ENCODE measurements at places on chromosomes 7 and 10. TPM values are rescaled to one million over a fixed set of nuclear protein-coding genes. Genes with fewer than 3 reads are reported as not detected.

DNA sequence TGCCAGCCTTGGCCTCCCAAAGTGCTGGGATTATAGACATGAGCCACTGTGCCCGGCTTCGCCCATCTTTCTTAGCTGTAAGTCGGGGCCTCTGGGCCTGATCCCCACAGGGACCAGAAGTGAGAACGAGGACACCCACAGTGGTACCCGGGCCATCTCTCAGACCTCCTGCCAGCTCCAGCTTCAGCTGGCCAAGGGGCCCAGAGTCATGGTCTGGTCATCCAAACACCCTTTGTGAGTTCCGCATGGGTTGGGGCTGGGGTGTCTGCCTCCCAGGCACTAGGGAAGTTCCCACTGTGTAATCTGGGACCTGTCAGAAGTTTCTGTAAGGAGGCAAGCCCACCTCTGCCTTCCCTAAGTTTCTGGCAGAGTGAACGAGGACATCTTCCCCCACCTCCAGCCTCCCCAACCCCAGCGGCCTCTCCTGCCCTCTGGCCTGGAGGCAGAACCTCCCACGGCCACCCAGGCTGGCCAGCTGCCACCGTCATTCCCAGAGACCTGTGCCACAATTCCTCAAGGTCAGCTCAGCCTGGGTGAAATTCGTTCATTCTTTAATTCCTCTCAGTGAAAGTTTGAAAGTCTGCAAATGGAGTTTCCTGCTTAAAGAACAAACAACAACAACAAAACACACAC lies 19.5 kb upstream of the FOXL3 start:
- no peak for DNase-seq

- no peak for DNase-seq
Measured at GRCh38 chr7:155454183-155455112, 3.5 kb upstream of the EN2 start.

The POLR2J2 gene
- not detected for total RNA-seq

GRCh38 chr10:11294831-11295450 lies 277.3 kb downstream of the CELF2 start:
- no peak for DNase-seq

The PDGFA gene
- 11.6 TPM for total RNA-seq

The CALN1 gene
- not detected for total RNA-seq

- no peak for DNase-seq
Measured at GRCh38 chr7:158996214-158997109, 140.1 kb downstream of the DYNC2I1 start.

- no peak for DNase-seq
Measured at GRCh38 chr7:142385491-142386340, 127.9 kb upstream of the PRSS58 start.

The CYP2C19 gene
- total RNA-seq = not detected

- no peak for DNase-seq
Measured at GRCh38 chr10:131006458-131007256, 304.9 kb downstream of the TCERG1L start.

DNA sequence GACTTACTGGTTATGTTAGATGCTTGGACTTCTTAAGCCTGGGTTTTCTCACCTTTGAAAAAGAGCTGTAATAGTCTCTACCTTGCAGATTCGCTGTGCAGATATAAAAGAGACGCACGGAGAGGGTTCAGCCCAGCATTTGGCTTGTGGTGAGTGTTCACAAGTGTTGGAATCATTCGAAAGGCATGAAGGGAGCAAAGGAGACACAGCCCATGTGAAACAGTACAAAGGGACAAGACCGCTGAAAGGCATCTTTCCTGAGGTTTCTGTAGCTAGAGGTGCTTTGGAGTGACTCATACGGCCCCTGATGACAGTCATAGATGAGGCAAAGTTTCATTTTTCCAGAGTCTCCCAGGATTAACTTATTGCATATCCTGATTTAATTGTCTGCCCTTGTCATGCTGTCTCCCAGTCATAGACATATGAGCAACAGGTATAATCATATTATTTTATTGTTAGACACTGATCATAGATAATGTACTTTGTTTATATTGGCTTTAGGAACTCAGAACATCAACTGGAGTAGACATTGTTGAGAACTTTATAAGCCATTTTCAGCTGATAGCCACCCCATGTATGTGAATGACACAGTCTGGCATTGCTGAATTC lies 171.1 kb downstream of the ADRA2A start:
- DNase-seq = no peak

DNA sequence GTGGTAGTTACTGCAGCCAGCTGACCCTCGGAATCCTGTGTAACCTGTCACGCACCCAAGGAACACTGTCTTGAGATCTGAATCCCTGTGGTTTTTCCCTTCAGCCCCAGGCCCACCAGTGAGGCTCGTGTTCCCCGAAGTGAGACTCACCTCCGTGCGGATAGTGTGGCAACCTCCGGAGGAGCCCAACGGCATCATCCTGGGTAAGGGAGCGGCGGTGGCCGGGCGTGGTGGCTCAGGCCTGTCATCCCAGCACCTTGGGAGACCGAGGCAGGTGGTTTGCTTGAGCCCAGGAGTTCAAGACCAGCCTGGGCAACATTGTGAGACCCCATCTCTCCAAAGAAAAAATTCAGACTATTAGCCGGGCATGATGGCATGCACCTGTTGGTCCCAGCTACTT lies 549.9 kb upstream of the FOXK1 start:
- no peak for DNase-seq

- DNase-seq = no peak
Measured at GRCh38 chr10:86961481-86962091, 3.2 kb downstream of the SNCG start.

DNA sequence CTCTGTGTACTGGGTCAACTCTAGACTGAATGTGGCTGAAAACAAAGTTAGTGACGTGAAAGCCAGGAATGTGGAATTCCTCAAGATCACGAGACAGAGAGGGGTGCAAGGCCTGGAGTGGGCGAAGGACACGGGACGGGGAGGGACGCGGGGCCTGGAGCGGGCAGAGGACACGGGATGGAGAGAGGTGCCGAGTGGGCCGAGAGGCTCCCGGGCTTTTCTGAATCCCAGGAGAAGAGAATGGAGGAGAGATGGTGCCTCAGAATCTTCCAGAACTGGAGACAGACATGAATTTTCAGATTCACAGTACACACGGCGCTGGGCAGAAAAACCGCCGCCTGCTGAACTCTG lies 50.6 kb upstream of the PRKAR1B start:
- DNase-seq = no peak

The TFEC gene
- not detected for total RNA-seq

Data from epithelial cell of proximal tubule (primary cell).